ENCODE measurements at places on chromosomes 1 and 21.
A peak's percentile ranks its signal among the peaks of the same experiment; 100 is the strongest.

DNA sequence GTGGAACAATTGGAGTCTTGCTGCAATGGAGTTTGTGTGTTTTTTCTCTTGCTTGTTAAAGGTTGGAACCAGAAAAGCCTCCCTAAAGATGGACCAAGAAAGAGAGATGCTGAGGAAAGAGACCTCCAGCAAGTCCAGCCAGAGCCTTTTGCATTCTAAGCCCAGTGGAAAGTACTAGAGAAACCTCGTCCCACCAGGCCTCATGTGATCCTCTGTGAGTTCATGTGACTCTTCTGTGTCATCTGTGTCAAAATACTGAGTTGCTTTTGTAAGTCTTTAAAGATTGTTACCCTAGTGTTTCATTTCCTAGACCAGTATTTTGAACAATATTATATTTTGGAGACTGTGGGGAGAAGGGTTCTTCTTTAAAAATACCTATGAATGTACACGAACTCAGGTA is 12.5 kb upstream of the EFHD2 start:
- no peak for DNase-seq

GRCh38 chr1:24410750-24411149 is 2.8 kb downstream of the STPG1 start:
- DNase-seq: no peak

GRCh38 chr1:16009030-16009460 is 5.0 kb downstream of the SRARP start:
- DNase-seq: peak; percentile 87

DNA sequence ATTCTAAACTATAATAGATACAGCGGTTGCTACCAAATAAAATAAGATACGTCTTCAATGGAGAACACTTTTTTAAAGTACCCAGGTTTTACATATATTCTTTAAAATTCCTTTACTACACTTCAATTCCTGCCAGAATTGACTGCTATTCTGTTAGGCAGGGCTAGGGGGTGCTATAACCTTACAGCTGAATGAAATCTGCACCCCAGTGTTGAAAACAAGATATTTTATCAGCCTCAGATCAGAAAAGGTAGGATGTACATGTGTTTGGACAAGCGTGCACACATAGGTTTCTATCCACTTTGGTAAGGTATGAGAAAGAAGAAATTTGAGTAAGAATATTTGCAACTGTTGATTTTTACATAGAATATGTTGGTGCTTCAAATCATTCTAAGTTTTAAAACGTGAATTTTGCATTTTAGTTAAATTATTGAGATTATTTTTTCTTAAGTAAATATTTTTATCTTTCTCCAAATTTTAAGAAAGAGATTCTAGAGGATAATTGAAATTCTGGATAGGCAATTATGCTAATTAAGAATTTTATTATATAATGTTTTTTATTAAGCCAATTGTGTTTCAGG is 490.8 kb upstream of the ADGRL4 start:
- DNase-seq: peak; percentile 63

DNA sequence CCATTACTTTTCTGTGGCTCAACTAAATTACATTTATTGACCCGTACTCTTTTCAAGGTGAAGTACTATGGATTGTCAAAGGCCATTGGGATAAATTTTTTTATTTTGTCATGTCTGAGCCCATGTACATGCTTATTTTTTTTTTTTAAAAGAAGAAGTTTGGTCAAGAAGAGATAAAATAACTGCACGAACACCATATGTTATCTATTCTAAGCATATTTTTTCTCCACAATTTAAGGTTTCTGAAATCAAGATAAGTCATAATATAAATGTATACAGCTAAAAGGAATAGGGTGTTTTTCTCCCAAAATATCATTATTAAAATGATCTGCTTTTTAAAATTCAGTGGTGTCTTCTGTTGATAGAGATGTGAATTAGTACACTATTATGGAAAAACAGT is 35.0 kb upstream of the SH2D1B start:
- DNase-seq: no peak

- DNase-seq: no peak
These were observed 13.6 kb upstream of the GPR88 start for GRCh38 chr1:100524355-100524754.

DNA sequence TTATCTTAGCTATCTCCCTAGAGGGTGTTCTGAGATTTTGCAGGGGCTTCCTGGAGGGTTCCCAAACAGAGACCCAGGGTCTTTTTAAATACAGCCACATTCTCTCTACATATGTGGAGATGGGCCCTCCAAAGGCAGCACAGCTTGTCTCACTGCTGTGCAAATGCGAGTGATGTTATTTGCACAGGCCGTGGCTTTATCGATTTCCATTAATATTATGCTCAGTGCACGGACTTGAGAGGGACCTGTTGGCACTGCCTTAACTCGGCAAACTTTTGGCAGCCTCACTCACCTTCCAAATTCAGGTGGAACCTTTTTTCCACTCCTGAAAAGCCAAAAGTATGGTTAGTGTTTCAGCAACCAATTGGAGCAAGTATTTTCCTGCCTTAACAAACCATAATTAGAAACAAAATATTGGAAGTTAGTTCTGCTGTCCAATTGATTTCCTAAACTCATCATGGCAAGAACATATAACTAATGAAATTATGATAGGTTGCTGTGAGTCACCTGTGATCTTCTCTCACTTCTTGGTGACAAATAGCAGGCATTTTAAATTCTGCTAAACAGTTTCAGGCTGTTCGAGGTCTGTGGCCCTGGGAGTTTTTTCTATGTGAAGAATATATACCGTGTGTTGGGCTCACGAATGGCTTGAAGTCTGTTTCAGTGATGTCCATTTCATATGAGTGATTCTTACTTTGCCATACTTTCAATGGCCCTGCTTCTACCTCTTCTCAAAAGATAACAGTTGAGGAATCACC is 10.9 kb downstream of the LHX9 start:
- DNase-seq: no peak

DNA sequence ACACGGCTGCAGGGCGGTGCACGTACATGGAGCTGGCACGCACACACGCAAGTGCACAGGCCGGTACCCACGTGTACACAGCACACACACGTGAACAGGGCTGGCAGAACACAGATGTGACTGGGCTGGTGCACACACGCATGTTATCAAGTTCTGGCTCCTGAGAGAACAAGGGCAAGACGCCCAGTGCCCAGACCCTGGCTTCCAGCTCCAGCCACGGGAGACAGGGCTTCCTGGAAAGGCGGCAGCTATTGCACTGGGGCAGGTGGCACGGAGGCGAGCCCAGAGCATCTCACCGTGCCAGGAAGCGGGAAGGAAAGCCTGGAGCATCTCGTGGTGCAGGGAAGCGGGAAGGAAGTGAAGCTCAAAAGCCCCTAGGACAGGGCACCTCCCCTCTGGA is 5.9 kb downstream of the SDF4 start:
- no peak for DNase-seq

DNA sequence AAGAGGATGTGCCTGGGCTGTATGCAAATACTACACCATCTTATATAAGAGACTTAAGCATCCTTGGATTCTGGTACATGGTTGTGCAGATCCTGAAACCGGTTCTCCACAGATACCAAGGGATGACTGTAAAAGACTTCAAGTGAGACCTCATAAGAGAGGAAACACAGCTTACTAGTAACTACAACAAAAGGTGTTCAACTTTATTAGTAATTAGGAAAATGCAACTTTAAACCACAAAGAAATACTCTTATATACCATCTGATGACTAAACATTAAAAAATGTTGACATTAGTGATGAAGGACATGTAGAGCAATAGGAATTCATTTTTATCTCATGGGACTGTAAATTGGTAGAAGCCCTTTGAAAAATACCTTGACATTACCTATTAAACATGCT is 102.7 kb downstream of the RASAL2 start:
- DNase-seq: no peak

- no peak for DNase-seq
These were observed 42.5 kb upstream of the ECE1 start for GRCh38 chr1:21332554-21333311.

DNA sequence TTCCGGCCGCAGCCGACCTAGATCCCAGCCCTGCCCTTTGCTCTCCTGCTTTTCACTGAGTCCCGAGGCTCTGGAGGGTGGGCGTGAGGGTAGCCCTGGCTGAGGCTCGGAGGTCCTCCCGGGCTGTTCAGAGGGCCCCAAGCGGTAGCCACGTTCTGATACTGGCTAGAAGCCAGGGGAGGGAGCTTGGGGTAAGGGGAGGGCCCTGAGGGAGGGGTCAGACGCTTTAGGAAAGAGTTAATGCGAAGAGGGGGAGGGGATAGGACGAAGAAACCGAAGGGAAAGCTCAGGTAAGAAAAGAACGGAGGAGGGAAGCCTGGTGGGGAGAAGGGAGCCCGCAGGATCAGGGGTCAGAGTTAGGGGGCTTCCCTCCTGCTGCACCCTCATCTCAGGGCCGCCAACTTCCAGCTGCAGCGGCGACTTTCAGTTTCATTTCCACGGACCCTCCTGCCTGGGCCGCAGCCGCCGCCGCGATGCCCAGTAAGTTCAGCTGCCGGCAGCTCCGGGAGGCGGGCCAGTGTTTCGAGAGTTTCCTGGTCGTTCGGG is at the start of gene MOV10:
Gene MOV10 (plus strand): TSS at position 220 of the 546 bp plus-strand sequence. CDS start 254 bp downstream, at position 474.
- peak; percentile 84 for DNase-seq

DNA sequence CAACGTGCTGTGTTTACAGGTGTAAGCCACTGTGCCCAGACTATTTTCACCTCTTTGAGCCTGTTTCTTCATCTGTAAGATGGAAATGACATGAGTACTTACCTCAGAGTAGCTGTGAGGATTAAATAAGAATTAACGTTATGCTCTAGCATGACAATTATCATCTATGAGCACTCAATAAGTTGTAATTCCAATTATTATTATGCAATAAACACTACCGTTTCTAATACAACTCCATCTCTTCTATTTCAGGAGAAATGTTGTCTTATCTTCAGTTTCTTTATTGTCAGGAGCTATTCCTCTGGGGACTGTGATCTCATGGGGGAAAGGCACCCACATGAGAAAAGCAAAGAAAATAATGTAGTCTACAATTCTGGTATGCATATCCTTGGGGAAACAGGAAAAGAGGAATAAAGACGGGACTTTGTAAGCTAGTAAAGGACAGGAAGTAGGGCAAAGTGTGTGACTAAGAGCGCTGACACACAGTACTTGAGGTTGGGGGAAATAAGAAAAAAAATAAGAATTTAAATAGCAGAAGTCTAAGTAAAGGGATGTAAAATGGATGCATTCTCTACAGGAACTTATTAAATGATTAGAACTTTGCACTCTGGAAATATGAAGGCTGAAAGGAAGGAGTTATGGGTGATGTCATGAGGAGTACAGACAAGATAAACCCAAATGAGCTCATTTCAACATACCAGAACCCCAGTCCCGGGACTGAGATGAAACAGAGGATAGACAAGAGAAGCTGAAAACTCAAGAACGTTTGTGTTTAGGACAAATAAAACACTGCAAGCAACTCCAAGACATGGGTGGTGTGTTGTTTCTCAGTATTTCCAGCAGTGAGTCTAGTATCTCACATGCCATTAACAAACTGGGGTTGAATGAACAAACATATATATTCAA is 9.8 kb downstream of the PHC2 start:
- no peak for DNase-seq

GRCh38 chr1:117137281-117137855 is 15.8 kb upstream of the TRIM45 start:
- DNase-seq: peak; percentile 16

- no peak for DNase-seq
These were observed 19.1 kb downstream of the ASPM start for GRCh38 chr1:197127246-197127912.

GRCh38 chr1:167493372-167493771 is 25.0 kb downstream of the CD247 start:
- DNase-seq: no peak

GRCh38 chr1:84006591-84006990 is 7.7 kb upstream of the TTLL7 start:
- DNase-seq: no peak

DNA sequence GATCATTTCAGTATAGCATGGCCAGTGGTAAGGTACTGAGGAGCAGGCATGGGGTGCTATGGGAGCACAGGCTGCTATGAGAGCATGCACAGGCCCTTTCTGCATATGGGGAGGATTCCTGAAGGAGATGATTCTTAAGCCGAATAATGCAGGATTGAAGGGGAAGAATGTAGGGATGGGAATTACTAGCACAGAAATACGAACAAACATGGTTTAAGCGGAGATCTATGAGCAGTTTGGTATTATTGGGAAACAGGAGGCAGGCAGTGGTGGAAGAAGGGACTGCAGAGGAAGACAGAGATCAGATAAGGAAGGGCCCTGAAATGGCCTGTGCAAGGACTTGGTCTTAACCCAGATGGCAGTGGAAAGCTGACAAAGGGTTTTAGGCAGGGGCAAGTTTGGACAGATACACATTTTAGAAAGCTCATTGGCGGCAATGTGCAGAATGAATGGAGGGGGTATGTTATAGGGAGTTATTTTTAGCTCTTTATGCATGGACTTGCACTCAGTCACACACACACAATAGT is 1.7 kb downstream of the OSCP1 start:
- DNase-seq: no peak

DNA sequence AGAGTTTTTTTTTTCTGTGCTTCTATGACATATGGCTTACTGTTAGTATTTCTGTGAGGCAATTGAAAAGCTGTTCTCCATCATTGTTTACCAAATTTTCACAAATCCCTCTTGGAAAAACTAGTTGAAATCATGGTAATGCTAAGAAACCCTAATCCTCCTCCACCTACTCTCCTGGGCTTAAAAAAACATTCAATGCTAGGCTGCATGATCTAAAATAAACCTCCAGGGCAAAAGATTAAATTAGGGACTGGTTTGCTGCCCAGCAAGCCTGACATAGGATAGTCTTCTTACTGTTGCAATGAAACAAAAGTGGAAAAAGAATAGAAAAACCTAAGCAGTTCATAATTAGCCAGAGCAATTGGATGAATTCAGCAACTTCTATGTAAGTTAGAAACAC is 16.1 kb downstream of the C1orf52 start:
- peak; percentile 35 for DNase-seq

DNA sequence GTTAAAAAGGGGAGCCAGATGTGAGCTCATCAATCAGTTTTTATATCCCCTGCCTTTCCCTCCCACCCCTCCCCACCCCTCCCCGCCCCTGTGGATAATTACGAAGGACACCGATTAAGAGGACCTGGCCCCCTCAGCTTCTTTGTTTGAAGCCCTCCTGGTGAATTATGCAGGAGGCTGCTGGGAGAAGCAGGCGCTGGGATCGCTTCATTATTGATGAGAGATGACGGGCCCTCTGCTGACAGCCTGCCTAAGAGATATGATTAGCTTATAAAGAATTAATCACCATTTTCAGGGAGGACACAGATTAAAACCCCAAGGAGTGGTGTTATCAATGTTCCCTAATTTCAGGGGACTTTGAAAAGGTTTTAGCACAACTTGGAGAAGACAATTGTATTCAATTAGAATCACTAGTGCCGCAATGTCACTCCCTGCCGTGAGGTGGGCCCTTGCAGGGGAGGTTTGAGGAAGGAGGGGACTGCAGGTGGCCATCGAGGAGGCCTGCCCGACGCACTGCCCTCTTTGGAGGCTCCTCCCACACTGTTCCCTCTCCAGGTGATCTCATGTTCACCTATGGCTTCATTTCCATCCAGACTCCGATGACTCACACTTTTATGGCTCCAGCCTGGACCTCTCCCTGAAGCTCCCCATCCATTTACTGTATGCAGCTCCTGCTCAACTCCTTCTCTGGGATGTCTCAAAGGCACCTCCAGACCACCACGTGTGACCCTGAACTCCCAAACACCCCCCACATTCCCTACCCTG is 67.0 kb upstream of the KLHDC7A start:
- DNase-seq: no peak

Data from NCI-H1417 (cell line).